ENCODE measurements at places on chromosomes 16 and 17.

- DNase-seq = peak; percentile 48
Observed at GRCh38 chr17:33674685-33675084, 381.6 kb upstream of the ASIC2 start.

- peak; percentile 86 for DNase-seq
Observed at GRCh38 chr17:143785-144281, 6.5 kb downstream of the SCGB1C2 start.

GRCh38 chr17:80709090-80709695 is 164.6 kb downstream of the RPTOR start:
- DNase-seq = no peak

- DNase-seq = peak; percentile 56
Observed at GRCh38 chr17:37648555-37648954, 5.3 kb upstream of the DDX52 start.

GRCh38 chr17:42106009-42106408 is 6.5 kb downstream of the DHX58 start:
- DNase-seq = no peak

DNA sequence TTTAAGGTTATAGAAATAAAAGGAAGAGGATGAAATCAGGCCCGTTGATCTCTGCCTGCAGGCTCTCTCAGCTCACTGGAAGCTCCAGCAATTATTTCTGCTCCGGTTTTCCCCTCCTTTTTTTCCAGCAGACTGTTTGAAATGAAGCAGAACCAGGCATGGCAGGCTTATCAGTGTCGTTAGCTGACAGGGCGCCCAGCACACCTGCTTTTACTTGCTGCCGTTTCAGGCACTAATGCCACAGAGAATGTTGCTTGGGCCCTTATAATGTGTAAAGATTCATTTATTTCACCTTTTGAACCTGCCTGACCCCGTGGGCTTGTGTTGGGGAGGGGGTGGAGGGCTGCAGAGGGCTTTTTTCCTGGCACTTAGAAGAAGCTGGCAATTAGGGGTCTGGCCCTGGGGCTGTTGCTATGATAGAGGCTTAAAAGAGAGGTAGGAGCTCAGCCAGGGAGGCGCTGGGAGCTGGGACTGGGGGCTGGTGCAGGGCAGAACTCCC is 108.1 kb downstream of the IRX3 start:
- no peak for DNase-seq

DNA sequence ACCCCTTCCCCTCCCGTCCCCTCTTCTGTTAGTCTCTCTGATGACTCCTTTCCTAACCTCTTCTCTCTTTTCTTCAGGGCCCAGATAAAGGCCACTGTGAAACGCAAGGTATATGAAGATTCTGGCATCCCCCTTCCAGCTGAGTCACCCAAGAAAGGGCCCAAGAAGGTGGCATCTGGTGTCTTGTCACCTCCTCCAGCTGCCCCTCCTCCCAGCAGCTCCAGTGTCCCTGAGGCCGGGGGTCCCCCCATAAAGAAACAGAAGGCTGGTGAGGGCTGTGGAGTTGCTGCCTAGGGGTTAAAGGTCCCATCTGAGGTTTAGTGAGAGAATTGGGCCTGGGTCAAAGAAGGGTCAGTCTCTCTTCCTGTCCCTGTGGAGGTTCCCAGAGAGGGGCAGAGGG is 4.0 kb downstream of the RNASEK start:
- no peak for DNase-seq

DNA sequence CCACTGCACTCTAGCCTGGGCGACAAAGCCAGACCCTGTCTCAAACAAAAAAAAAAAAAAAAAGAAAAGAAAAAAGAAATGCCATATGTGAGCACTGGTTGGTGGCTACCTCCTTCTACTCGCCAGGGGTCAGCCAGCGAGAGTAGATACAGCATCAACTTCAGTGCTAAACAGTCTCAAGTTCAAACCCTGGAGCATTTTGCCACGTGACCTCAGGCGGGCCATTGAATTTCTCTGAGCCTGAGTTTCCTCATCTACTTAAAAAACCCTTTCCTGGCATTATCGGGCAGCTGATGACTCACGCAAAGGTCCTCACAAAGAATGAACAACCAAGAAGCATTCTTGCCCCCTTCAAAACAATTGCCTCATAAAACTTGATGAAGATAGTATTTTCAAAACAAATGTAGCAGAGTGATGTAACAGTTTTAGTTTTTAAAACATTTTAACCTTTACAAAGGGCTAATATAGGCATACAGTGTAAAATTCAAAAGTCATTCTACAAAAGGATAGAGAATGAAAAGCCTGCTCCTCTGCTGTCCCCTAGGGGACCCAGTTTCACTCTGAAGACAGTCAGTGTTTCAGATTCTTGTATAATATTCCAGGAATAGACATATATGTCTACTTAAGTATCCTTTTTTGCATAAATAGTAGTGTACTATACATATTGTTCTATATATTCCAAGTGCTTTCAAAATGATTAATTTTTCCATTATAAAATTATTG is 28.4 kb downstream of the DNAH2 start:
- peak; percentile 94 for DNase-seq

- no peak for DNase-seq
Observed at GRCh38 chr17:75319904-75320691, 30.9 kb upstream of the SLC25A19 start.

GRCh38 chr17:38753071-38753506 is 548 bp downstream of the PSMB3 start:
- DNase-seq = no peak

GRCh38 chr16:20383106-20384029 is 21.2 kb downstream of the PDILT start:
- DNase-seq = peak; percentile 80

DNA sequence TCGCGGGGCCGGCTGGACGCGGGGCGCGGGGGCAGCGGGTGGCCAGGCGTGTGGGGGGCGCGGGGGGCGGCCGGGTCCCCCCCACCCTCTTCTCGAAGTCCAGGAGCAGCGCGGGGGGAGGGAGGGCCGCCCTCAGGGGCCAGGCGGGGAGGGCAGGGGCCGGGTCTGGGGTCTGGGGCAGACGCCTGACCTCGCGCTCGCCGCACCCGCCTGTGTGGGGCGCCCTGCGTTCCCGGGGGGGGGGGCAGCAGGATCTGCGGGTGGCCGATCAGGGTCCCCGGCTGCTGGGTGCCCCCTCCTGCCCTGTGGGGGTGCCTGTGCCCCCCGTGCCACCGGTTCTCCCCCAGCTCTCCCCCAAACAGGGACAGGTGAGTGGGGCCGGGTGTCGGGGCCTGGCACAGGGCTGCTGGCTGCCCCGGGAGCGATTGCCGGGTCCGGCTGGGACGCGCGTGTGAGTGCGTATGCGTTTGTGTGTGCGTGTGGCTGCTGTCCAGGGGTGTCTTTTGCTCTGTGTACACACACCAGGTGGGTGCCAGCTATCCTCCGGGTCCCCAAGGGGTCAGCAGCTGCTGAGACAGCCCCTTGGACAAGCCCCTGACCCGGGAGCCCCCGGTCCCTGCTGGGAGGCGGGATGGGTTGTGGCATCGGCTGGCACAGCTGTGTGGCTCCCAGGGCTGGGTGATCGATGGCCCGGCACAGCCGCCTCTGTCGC is 663 bp downstream of the PRR35 start:
- DNase-seq = no peak

- DNase-seq = no peak
Observed at GRCh38 chr16:66489385-66489784, 60.5 kb downstream of the TK2 start.

DNA sequence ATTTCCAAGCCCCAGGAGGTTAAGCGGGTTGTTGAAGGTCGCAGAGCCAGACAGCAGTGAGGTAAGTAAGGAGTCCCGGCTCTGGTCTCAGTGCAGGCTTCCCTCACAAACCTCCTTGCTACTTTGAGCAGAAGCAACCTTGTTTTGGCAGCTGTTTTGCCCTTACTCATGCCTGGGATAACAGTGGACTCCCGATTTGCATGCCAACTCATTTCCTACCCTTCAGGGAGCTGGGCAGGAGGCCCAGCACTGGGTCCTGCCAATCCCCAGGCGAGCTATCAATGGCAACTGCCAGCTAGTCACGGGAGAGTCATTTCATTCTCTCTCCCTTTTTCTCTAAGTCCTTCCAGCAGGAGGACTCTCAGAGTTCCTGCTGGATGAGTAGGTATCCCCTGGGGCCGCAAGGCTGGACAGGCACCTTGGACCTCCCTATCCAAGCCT is 72.0 kb upstream of the KSR1 start:
- peak; percentile 86 for DNase-seq

DNA sequence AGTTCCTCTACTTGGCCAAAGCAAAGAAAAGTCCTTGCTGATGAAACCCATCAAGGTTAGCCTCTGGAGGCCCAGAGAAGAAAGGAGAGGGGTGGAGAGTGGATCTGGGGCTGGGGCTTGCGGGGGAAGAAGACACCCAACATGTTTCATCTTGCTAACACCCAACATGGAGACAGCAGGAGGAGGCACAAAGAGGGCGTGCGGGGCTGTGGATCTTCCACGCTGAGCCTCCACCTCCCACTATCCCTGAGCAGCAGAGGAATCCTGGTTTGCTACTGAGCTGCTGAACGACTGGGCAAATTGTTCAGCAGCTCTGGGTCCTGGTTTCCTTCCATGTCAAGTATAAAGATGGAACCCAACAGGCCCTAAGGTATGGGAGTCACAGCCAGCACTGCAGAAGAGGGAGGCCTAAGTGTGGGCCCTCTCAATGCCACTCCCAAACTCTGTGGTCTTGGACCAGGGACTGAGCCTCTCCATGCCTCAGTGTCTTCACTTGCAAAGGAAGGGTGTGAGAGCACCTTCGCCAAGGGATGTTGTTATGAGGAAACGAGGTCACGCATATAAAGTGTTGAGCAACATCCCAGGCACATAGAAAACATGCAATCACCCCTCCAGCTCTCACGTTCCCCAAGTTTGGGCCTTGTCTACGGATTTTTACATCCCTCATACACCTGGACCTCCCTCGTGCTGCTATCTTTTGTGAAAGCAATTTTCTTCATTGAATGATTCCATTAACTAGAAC is 122.5 kb downstream of the XYLT1 start:
- no peak for DNase-seq

DNA sequence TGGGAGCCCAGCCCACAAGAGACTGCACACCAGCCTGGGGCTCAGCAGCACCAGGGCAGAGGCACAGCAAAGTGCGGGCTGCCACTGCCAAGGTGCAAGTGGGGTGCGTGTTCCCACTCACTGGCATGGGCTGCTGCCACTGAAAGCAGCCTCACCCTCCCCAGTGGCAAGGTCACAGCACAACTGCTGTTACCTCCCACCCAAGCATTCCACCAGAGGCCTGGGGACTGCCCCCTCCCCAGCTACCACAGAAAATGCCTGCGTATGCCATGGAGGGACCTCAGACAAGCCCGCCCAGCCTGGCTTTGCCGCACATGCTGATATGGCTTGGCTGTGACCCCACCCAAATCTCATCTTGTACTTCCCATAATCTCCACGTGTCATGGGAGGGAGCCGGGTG is 33.1 kb downstream of the MEAK7 start:
- DNase-seq = no peak

DNA sequence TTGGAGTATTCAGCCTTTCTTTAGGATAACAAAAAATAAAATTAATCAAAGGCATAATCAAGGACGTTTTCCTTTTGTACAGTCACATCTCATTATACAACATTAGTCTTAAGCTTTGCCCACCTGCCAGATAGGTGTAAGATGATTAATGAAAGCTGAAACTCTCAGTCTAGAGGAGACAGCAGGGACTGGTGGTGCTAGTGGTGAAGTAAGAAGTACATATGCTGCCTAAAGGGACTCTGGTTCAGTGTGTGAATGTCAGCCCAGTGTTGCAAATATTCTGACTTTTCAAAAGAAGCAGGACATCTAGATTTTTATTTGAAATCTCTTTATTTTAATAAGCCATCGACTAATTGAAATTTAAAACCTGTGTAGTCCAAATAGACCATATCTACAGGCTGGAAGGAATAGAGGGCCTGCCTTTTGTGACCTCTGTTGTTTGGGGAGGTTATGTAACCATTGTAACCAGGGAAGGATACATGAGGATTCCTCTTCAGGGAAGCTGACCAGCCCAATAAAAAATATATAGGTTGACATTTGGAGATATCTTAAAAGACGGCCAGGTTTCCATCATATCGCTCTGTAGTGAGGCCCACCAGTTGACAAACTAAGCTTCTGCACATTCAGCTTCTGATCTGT is 54.1 kb downstream of the FTO start:
- DNase-seq = no peak

DNA sequence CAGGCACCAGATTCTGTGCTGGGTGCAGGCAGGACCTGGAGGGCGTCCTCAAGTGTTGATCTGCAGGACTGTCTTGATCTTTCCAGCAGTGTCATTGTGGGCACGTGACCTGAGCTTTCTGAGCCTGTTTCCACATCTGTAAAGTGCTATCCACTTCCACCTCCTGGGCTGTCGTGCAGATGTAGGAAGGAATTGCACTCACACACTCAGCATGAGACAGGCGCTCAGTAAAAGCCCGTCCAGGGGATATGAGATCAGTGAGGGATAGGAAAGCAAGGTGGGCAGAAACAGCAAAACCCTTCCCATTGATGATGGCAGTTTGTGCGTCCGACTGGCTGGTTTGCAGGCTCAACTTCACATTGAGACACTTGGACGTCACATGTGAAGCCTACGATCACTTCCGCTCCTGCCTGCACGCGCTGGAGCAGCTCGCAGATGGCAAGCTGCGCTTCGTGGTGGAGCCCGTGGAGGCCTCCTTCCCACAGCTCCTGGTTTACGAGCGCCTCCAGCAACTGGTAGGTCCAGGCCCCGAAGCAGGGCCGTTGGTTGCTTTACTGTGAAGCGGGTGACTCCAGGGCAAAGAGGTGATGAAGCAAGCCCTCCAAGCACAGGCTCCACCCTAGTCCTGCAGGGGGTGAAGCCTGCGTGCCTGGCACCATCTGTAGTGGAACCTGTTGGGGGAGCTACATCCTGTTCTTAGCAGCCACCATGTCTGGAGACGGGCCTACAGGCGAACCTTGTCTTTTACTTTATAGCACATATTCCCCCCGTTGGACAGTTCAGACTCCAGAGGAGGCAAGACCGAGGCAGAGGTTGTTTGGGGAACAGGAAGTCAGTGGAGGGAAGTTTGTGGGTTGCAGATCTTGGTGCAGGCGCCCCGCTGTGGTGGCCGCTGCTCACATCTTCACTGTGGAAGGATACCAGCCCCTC is 23.0 kb downstream of the METTL22 start:
- DNase-seq = no peak

- DNase-seq = peak; percentile 62
Observed at GRCh38 chr17:39194089-39194984, 3.1 kb downstream of the CACNB1 start.

- peak; percentile 86 for DNase-seq
Observed at GRCh38 chr17:17613708-17614114, 22.2 kb upstream of the PEMT start.

DNA sequence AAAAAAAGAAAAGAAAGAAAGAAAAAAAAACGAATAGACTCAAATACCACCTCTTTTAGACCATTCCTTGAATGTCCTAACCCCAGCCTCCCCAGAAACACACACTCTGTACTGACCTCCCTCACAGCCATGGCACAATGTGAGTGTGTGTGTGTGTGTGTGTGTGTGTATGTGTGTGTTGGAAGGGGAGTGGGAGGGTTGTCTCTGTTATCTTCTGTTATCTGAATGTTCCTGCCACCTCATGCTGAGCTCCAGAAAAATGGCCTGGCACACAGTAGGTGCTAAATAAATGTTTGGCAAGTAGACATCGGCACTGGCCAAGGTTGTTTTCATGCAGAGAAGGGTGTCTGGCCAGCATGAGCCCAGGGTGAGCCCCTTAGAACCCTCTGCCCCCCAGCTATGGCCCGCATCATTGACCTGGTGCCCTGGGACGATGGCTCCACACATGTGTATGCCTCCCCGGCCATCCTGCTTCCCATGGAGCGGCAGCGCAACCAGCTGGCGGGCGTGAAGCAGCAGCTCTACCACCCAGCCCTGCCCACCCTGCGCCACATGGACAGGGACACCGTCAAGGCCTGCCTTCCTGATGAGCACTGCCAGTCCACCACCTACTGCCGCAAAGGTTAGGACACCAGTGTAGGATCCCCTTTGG is 6.6 kb upstream of the CNGB1 start:
- DNase-seq = no peak

- DNase-seq = no peak
Observed at GRCh38 chr17:48513666-48514455, 16.9 kb downstream of the HOXB1 start.
